ENCODE measurements at places on chromosomes 12 and 14.

GRCh38 chr12:121872546-121873215 lies 14.0 kb upstream of the HPD start:
- DNase-seq: no peak

GRCh38 chr14:72549854-72550253 lies 344.0 kb downstream of the DPF3 start:
- DNase-seq: no peak

DNA sequence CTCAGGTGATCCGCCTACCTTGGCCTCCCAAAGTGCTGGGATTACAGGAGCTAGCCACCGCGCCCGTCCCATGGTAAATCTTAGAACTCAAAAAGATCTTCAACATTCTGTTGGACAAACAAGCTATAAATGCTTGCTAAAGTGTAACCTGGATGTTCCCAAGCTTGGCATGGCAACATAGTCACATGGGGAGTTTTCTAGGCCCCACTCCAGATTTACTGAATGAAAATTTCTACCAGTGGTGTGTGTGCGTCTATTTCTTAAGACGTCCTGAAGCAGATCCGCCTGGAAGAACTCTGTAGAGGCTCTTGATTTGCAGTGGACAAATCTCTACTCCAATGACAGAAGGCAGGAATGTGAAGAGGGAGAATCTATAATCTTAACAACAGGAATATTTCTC lies 59.9 kb downstream of the ZFYVE21 start:
- no peak for DNase-seq

- peak; percentile 18 for DNase-seq
Measured at GRCh38 chr14:63383776-63384367, 65.1 kb upstream of the GPHB5 start.

DNA sequence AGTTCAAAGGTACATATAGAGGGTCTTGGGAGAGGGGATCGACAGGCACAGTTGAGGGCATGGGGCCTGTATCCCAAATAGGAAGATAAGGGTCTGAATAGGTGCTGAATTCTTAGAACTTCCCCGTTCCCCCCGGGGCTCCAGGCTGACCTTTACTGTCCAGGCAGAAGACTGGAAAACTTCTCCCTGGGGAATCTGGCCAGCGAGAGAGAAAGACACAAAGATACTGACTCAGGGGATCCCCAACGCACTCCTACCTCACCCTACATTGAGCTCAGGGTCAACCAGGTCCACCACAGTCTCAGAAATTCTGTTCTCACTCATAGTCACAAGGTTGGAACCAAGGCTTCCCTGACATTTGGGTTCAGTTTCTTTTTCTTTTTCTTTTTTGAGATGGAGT lies 46.2 kb downstream of the ACACB start:
- no peak for DNase-seq

- DNase-seq: no peak
Measured at GRCh38 chr14:37903343-37904191, 304.1 kb upstream of the SSTR1 start.

GRCh38 chr12:91104812-91105466 lies 6.4 kb downstream of the LUM start:
- DNase-seq: no peak

- DNase-seq: no peak
Measured at GRCh38 chr12:65731771-65732170, 92.5 kb upstream of the HMGA2 start.
